T-helper 1 cell (primary cell): ENCODE measurements at places on chromosomes 2 and 18.

- DNase-seq = no peak
These were observed 480.4 kb upstream of the TRIB2 start for GRCh38 chr2:12236136-12236844.

GRCh38 chr2:207658156-207658555 is 33.0 kb upstream of the METTL21A start:
- no peak for DNase-seq

DNA sequence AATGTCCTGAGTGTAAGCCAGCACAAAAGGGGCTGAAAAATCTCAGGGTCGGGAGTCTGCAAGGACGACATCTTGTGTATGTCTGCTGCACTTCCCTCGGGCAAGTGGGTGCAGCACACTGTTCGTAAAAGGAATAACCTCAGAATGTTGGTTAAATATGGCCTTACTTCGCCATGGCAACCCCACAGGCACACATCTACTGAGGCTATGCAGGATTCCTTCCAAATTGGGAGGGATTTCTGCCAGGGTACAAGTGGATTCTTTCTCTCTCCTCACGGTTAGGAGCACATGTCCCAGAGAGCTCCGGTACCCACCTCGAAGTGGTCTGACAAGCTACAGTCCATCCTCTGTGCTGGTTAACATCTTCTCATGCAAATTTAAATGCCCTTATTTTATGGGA is 277.7 kb upstream of the PXDN start:
- DNase-seq = no peak

GRCh38 chr2:69694894-69695849 is 46.8 kb upstream of the ANXA4 start:
- DNase-seq = no peak

GRCh38 chr18:42545825-42546224 is 569.7 kb downstream of the RIT2 start:
- DNase-seq = no peak

DNA sequence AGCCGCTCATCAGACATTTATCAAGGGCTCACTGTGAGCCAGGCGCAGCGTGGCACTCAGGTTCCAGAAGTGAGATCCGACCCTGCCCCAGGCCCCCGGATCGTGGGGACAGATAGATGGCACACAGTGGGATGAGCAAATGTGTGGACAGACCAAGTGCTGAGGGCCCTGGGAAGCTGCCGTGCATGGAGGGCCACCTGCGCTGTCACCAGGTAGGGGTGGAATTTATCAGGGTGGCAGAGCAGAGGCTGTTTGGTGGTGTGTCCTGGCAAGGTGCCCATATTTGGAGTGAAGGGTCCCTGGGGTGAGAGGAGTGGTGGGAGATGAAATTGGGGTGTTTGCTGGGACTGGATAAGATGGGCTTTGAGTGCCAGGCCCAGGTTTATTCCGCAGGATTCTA is 92.8 kb upstream of the HS6ST1 start:
- no peak for DNase-seq

- no peak for DNase-seq
These were observed 30.0 kb downstream of the PMAIP1 start for GRCh38 chr18:59929621-59930295.

- no peak for DNase-seq
These were observed 67.5 kb upstream of the MBOAT2 start for GRCh38 chr2:9071032-9071431.

GRCh38 chr18:70415823-70416488 is 127.1 kb downstream of the SOCS6 start:
- no peak for DNase-seq

- no peak for DNase-seq
These were observed 224.2 kb downstream of the NUP35 start for GRCh38 chr2:183348492-183348891.

- no peak for DNase-seq
These were observed 525.4 kb downstream of the PIK3C3 start for GRCh38 chr18:42480441-42480840.

GRCh38 chr2:148568597-148568996 is 76.0 kb upstream of the EPC2 start:
- DNase-seq = peak; percentile 28

DNA sequence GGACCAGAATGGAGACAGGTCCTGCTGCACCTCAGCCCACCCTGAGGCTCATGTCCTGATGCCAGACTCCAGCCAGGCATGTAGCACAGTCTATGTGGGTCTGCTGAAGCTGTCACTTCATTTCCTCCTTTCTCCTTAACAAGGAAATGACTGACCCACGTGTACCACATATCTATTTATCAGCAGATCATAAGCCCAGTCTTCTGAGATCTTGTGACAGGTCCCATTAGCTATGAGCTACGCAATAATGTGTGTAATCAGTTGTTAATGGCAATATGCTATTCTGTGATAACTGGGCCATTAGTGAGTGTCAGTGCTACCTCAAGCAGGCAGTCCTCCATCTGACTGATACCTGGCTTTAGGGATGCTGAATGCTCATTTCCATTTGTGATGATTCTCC is 615.3 kb downstream of the BCL11A start:
- DNase-seq = no peak
